ENCODE measurements at places on chromosomes 1 and 21. TPM values are rescaled to one million over a fixed set of nuclear protein-coding genes. Genes with fewer than 3 reads are reported as not detected.

NFASC gene
- total RNA-seq: 11.7 TPM

ARMH1 gene
- total RNA-seq: 0.62 TPM

MYOG gene
- not detected for total RNA-seq

CDC42SE1 gene
- 49.1 TPM for total RNA-seq

APOBEC4 gene
- total RNA-seq: not detected

YARS1 gene
- total RNA-seq: 182 TPM

CRYBG2 gene
- 18.4 TPM for total RNA-seq

EXO1 gene
- total RNA-seq: 23.7 TPM

C1orf35 gene
- total RNA-seq: 14.0 TPM

AXDND1 gene
- total RNA-seq: not detected

C1QA gene
- not detected for total RNA-seq

CR1L gene
- 5.8 TPM for total RNA-seq

SPRR1B gene
- not detected for total RNA-seq

JAM2 gene
- total RNA-seq: 4.9 TPM

CD1C gene
- not detected for total RNA-seq

ZBTB8B gene
- total RNA-seq: 4.2 TPM

RGS8 gene
- 2.5 TPM for total RNA-seq

PHGDH gene
- total RNA-seq: 885 TPM

CFHR2 gene
- not detected for total RNA-seq

AVPR1B gene
- not detected for total RNA-seq

KRTAP13-2 gene
- total RNA-seq: not detected

TEX38 gene
- total RNA-seq: not detected

HSD17B7 gene
- total RNA-seq: 42.8 TPM

GSTM5 gene
- 4.8 TPM for total RNA-seq

CNIH4 gene
- 53.5 TPM for total RNA-seq

CNIH3 gene
- total RNA-seq: 5.9 TPM

OPTC gene
- total RNA-seq: not detected

GPR37L1 gene
- not detected for total RNA-seq

GLRX2 gene
- 7.7 TPM for total RNA-seq

COL16A1 gene
- total RNA-seq: 15.7 TPM

CCDC24 gene
- 9.5 TPM for total RNA-seq

TNFRSF14 gene
- total RNA-seq: not detected

DIO1 gene
- total RNA-seq: not detected

COL24A1 gene
- total RNA-seq: 2.1 TPM

DDAH1 gene
- 35.4 TPM for total RNA-seq

ATP1B1 gene
- total RNA-seq: 48.9 TPM

FNDC5 gene
- total RNA-seq: 2.0 TPM

NPHS2 gene
- not detected for total RNA-seq

PIGR gene
- not detected for total RNA-seq

CRABP2 gene
- total RNA-seq: 35.1 TPM

All from GM23338 (cell line).